ENCODE measurements at places on chromosomes 2 and 18.

DNA sequence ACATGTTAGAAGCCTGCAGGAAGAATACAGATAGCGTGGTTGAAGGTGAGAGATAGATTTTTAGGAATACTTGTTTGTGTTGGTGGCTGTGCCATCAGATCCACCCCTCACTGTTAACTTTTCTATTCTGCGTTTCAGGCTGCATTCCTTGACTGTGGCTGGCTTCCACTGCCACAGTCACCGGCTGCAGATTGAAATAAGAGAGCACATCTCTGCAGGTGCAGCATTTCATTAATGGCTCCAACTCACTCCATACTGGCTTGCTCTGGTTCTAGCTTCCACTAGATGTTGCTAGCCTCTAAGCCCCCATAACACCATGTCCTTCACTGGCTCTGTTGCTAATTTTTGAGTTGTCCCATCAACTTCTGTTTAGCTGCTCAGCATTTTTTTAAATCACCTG lies 286.5 kb downstream of the CPS1 start:
- no peak for DNase-seq

GRCh38 chr18:685438-685837 lies 27.0 kb downstream of the ENOSF1 start:
- no peak for DNase-seq

GRCh38 chr2:217880891-217881290 lies 121.9 kb downstream of the TNS1 start:
- DNase-seq: no peak

- DNase-seq: no peak
Measured at GRCh38 chr18:52598921-52599320, 258.9 kb downstream of the DCC start.

- peak; percentile 69 for DNase-seq
Measured at GRCh38 chr2:45759310-45759851, 107.9 kb downstream of the PRKCE start.

DNA sequence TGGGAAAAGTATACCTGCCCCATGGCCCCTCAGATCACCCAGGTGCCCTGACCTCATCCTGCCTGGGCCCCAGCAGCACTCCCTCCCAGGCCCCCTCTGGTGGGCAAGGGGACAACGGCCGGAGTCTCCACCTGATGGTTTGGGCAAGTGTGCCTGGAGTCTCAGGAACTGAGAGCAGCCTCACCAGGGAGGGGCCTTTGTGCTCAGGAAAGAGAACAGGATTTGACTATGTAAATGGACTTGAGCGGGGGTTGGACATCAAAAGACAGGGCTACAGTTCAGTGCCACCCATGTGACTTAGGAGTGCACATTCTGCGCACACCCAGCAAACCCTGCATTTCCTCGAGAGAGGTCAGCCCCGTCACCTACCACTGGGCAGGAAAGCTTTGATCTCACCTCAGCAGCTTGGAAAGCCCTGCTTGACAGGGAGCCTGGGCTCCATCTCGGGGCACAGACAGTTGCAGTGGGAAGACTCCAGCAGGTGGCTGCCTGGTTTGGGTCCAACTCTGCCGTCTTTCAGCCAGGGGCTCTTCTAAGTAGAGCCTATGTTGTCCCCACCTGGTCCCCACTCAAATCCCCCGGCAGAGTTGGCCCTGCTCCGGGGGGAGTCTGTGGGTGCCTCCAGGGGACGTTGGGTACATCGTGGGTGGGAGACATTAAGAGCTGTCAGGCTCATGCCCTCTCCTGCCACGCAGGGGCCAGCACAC lies 3.3 kb downstream of the INPP5D start:
- no peak for DNase-seq

- DNase-seq: no peak
Measured at GRCh38 chr18:3069671-3070433, 56.9 kb upstream of the LPIN2 start.

DNA sequence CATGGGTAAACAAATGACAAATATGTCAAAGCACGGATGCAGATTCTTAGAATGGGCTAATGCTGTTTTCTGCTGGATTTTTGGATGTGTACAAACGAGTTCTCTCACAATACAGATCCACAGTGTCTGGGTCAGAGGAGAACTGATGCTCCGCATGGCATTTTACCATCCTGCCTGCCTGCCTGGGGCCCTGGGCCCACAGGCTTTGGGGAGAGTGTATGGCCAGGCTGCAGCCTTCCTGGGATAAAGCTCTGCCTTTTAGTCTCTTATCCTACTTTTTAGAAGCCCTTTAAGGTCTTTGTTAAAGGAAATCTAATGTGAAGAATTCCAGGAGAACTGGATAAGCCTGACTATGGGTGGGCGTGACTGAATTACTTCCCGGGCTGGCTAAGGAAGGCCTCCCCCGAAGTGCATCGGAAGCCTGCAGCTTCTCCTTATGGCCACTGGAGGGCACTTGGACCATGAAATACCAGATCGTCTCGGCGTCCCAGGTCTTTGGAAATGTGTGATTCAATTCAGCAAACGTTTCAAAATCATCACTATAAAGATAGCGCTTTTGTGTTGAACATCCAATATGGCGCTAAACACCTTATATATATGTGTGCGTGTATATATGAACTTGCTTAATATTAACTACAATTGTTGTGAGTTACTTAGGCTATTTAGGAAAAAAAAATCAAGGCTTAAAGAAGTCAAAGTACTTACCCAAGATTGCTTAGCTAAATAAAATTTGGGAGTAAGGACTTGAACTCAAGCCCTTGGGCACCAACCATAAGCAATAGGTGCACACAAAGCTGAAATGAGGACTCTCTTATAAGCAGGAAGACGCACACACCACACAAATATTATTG lies 15.2 kb upstream of the DNPEP start:
- DNase-seq: peak; percentile 70

GRCh38 chr2:86584151-86584913 lies 21.1 kb upstream of the CHMP3 start:
- DNase-seq: no peak

DNA sequence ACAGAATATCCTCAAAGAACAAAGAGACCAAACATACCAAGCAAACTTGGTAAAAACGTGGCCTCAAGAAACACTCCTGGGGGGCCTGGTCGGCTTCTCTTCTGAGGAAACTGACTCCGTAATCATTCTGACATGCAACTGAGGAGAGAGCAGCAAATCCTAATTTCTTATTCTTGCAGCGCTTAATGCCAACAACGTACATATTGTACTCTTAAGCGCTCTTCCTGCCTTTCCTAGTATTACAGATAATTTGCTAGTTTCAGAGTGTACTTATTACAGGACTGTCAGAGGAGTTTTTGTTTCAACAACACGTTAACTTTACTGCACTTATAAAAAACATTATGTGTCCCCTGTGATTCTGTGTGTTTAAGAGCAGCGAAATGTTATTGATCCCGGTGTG lies 64.9 kb downstream of the ZNF521 start:
- DNase-seq: no peak

DNA sequence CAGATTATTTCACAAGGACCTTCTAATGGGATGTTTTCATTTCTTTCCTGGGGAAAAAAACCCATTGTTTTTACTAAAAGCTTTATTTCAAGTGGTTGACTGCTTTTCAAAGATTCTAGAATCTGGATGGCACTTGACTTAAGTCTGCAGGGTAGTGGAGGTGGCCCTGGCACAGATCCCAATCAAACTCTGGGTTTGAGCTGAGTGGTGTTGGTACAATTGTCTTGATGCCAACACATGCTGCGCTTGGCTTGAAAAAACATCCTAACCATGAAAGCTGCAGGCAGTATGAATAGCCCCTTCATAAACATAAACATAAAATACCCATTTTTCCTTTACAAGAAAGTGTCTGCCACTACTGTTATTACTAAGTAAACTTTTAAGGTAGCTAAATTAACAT lies 3.6 kb downstream of the PAPOLG start:
- DNase-seq: no peak

GRCh38 chr2:39164089-39164488 lies 43.2 kb upstream of the SOS1 start:
- DNase-seq: no peak

GRCh38 chr2:176479961-176480360 lies 210.7 kb downstream of the MTX2 start:
- DNase-seq: peak; percentile 75

GRCh38 chr2:146489386-146489785 lies 1355.4 kb upstream of the ACVR2A start:
- no peak for DNase-seq

GRCh38 chr2:206020171-206020570 lies 65.8 kb downstream of the INO80D start:
- DNase-seq: no peak

DNA sequence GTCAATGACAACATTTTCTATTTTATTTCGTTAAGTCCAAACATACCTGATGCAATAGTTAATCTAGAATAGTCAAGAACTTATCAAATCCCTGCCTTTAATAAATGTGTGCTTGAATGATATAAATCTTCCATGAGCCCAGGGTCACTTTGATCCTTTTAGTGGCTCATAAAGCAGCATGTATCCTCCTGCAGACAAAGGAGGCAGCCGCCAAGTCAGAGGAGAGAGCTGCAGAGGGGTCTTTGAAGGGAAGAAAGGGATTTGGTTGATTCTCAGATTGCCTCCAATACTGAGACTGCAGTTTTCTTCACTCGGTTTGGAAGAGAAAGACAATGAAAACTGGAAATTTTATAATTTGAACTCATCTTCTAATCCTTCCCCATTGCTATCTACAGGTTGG lies 378.4 kb upstream of the PIK3C3 start:
- DNase-seq: no peak

DNA sequence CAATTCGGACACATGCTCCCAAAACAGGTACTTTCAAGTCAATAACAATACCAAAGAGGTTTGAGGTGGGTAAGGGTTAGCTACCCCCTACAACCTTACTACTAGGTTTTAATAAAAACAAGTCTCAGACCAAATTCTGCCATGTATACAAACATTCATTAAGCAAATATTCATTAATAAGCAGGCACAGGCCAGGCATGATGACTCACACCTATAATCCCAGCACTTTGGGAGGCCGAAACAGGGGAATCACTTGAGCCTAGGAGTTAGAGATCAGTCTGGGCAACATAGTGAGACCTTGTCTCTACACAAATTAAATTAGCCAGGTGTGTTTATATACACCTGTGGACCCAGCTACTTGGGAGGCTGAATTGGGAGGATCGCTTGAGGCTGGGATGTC lies 11.7 kb upstream of the ELAC1 start:
- no peak for DNase-seq
